ENCODE measurements at places on chromosomes 3 and 15.

DNA sequence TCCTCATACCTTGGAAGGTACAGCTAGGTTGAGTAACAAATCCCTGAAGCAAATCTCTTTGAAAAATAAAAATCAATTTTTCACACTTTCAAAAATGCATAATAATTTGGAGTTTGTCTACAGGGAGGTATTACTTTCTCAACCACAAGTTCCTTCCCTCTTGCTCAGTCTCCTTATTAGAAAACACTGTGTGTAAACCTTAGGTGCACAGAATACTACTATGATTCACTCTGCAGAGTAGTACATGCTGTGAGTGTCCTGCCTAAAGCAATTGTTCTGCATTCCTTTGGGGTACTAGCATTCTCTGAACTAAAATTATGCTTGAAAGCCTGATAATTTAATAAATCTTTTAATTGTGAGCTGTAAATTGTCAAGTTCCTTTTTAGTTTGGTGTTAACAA lies 115.9 kb upstream of the EPHA3 start:
- no peak for DNase-seq

DNA sequence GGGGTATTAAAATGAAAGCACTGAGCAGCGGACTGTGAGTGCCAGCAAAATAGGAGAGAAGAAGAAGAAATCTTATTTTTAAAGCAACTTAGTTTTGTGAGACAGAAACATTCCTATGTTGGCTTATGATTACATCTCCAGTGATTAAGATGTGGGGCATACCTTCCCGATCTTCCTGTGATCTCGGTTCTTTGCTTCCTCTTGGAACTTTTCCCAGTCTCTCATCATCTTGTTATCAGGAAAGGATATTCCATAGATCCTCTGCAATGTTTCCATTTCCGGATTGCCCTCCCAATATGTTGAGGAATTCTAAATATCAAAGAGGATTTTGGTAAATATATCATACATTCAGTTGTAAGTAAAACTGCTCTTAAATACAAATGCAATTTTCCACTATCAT lies 22.2 kb downstream of the TARS3 start:
- DNase-seq, result no peak

DNA sequence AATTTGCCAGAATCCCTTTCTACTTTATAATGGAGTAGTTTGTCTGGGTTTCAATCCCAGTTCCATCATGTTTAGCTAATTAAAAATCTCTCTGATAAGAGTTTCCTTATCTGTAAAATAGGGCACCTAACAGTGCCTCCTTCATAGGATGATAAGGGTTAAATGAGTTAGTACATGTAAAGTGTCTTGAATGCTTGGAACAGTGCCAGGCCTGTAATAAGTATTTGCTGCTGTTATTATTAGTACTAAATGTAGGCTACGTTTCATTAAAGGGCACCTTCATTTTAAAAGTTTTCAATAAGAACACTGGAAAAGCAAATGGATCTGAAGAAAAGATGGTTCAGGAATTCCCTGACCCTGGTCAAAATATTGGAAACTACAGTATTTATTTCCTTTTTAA lies 11.8 kb upstream of the SLC2A2 start:
- DNase-seq, result no peak

DNA sequence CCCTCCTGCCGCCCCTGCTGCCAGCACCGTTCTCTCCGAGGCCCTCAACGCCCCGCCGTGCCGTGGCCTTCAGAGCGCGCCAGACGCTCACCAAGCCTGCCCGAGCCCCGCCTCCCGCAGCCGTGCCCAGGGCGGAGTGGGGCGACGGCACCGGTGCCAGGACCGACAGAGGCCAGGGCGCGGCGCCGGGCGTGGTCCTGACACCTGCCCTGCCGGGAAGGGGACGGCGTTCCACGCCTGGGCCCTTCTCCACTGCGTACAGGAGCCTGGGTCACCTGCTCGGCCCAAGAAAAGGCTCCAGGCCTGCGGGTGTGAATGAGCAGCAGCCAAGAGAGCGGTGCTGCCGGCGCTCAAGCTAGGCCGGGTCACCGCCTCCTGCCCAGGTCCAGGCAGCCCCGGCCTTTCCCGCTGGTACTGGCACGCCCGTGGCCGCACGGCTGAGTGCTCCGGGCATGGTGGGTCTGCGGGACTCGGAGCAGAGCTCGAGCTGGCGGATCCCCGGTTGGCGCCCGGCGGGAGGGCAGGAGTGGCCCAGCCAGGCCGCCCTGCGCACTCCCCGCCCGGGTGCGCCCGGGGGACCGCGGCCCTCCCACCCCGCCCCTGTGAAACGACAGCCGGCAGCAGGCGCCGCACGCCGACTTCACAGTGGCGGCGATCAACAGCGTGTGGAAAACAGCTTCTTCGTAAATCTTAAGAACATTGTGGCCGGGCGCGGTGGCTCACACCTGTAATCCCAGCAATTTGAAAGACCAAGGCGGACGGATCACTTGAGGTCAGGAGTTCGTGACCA lies 4.2 kb downstream of the OCA2 start:
- no peak for DNase-seq

DNA sequence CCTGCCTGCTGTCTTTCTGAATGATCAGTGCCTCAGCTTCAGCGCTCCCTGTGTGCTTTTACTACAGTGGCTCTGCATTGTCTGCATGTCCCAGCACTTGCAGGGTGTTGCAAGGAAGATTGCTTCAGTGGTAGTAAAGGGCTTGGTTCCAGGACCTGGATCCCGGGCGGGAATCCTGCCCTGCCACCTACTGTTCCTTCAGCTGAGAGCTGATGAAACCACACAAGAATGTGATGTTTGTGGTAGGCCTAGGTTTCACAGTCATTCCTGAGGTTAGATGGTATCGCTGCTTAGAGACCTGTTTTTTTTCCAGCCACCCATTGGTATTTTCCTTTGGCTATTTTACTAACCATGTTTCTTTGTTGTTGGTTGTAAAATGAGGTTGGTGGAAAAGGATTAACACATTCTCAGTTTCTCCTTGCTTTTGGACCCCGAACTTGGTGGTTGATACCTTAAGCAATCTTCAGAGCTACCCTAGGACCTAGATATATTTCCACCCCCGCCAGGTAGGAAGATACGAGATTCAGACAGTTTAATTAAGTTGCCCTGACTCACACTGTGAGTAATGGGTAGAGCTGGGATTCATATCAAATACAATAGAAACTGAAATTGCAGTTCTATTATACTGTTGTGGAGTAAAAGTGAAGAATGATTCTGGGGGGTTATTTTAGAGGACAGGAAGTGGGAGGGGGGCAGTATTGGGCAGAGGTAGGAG lies 11.4 kb downstream of the GPR87 start:
- DNase-seq, result no peak

- DNase-seq, result no peak
Measured at GRCh38 chr15:56939257-56939656, 20.8 kb downstream of the TCF12 start.

GRCh38 chr3:53583161-53583690 lies 88.8 kb downstream of the CACNA1D start:
- DNase-seq, result no peak

DNA sequence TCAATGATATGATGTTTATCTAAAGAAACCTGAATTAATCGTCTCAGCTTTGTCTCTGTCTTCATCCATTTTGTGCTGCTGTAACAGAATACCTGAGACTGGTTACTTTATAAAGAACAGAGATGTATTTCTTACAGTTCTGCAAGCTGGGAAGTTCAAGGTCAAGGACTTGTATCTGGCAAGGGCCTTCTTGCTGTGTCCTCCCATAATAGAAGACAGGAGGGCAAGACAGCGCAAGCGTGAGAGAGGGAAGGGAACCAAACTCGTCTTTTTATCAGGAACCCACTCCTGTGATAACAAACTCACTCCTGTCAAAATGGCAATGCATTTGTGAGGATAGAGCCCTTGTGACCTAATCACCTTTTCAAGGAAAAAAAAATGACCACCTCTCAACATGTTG lies 131.5 kb downstream of the GHSR start:
- DNase-seq, result no peak

- DNase-seq, result peak; percentile 42
Measured at GRCh38 chr3:52277071-52277964, 1.1 kb downstream of the WDR82 start.

GRCh38 chr3:120093911-120094775 lies at the start of gene GSK3B:
Gene GSK3B (minus strand): TSS chr3:120094447. CDS start chr3:120093434, 1,013 bp downstream.
- DNase-seq, result peak; percentile 99

GRCh38 chr3:43081796-43082195 lies 24.1 kb downstream of the POMGNT2 start:
- no peak for DNase-seq

DNA sequence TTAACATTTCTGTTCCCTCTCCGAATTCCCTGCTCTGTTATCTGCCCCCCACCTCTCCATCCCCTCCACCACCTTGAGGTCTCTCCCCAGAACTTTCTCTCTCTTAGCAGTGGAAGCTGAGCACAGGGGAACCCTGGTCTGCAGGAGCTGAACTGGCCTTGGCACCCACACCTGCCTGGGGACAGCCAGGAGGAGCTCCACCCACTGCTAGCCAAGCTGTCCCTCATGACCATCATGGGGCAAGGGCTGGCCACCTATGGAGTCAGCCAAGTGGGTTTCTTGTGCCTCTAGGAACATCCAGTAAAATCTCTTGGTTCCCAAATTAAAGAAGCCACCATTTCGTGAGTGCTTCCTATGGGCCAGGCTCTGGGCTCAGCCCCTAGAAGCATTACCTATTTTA lies 276.4 kb upstream of the TLE3 start:
- no peak for DNase-seq

DNA sequence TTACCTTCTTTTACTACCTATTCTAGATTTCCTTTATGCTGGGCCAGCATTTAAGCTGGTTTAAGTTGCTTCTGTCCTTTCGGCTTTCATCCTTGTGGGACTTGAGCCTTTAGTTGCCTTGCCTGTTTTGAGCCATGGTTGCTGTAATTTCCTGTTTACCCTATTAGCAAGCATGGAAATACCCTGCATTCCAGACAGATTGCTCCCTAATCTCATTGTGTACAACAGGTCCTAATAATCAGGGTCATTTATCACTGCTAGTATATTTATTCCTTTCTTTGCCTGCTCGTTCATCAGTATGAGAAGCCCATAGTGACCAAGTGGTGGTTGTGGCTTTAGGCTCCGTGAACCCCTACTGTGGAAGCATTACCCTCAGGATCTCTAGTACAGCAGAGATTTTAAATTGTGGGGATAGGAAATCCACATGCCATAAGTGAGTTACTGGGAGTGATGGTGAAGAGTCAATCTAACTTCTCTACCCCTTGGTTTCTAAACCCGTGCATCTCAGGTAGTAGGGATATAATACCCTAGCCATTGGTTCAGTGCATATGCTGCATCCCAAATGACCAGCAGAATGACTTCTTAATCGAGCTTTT lies 31.9 kb downstream of the NCK1 start:
- no peak for DNase-seq

DNA sequence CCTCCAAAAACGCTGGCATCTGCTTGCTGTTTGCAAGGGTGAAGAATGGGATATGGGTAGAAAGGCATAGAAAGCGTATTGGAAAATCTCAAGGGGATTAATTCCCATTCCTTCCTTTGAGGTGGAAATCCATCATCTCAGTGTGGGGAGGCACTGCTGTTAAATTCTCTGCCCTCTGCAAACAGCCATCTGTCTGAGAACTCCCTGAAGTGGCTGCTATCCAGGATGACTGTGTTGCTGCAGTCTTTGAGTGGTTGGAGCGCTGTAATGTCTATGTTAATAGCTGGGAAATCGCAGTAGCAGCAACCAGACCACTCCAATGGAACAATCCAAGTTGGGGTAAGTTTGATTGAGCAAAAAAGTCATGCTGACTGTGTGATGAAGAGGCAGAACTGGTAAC lies 625.9 kb downstream of the NLGN1 start:
- no peak for DNase-seq

GRCh38 chr3:11814663-11815062 lies 32.0 kb downstream of the TAMM41 start:
- no peak for DNase-seq

DNA sequence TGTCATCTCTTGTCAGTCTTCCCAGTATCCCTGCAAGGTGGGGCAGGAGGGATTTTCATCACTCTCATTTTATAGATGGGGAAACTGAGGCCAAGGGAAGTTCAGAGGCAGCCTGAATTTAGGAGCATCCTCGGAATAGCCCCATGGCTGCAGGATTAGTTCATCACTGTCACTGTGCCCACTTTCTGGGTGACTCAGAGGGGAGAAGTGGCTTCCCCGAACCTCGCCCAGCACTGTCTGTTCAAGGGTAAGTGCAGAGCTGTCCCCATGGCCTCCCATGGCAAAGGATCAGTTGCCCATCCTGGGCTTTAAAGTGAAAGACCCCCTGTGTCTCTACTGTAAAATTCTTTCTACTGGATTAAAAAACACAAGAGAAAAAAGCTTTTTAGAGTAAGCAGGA lies 60.0 kb upstream of the SEC13 start:
- no peak for DNase-seq

DNA sequence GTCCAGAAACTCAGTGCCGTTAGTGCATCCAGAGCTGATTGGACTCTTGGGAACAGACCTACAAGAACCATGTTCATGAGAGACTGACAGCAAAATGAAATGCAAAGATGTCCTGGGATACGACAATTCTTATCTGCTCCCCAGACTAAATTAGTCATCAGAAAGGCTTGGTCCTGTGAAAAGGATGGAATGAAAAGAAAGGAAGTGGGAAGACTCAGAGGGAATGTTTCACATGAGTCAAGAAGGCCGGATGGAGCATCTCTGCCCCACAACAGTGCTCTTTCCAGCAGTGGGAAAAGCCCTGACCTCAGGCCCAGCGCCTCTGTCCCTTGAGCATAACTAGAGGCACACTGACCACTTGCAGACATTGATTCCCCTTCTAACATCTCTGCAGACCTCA lies 39.3 kb upstream of the UACA start:
- DNase-seq, result no peak

- DNase-seq, result no peak
Measured at GRCh38 chr3:194460566-194460965, 26.2 kb downstream of the ATP13A3 start.

DNA sequence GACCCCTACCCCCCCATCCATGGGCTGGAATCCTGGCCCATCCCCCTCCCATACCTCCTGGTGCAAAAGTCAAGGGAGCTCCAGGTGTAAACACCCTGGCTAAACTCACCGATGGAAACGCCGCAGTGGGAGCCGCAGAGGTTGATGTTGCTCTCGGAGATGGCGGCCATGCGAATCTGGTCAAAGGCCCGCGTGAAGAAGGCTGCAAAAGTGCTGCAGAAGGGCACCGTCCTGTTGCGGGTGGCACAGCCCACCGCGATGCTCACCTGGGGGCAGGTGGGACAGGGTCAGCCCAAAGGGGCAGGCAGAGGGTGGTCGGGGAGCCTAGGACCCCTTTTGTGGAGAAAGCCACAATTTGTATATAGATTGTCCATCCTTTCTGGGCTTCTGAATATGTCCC lies 26.7 kb downstream of the TKT start:
- no peak for DNase-seq

DNA sequence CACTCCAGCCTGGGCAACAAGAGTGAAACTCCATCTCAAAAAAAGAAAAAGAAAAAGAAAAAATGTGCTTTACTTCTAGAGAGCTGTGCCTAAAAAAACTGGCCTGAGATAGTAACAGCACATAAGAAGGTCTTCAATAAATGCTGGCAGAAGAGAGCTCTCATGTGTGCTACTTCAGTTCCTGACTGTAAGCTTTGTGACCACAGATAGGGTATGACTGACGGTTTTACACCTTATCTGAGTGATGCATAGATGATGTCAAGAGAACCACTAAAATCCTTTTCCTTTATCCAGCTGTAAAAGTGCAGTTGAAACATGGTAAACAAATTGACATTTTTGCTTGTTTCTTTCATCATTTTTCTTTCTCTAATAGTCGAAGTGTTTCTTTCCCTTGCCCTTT lies 127.9 kb downstream of the C3orf70 start:
- no peak for DNase-seq
